ENCODE measurements at places on chromosomes 6 and 20. TPM values are rescaled to one million over a fixed set of nuclear protein-coding genes. Genes with fewer than 3 reads are reported as not detected.

DNA sequence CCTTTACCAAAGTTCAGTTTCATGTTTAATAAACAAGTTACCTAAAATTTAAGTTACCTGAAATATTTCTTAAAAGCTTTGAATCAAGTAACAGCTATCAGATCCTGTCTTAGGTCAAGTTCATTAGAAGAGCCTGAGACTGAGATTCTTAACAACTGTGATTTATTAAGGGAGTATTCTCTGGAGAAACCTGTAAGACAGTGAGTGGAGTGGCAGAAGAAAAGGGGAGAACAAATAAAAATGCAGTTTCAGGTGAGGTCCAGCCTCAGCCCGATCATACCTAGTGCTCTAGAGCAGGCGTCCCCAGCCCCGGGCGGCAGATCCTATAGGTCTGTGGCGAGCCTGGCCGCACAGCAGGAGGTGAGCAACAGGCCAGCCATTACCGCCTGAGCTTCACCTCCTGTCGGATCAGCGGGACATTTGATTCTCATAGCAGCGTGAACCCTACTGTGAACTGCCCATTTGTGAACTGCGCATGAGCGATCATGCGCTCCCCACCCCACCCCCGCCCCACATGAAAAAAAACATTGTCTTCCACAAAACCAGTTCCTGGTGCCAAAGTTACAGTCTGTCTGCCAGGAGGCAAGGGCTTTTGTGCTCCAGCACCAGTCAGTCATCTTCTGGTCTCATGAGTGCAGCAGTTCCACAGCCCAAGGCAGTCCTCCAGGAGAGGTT, 59.2 kb upstream of the ADGRB3 start:
- peak; percentile 13 for DNase-seq

- DNase-seq, result peak; percentile 91
Observed at GRCh38 chr6:150930841-150931240, 65.3 kb downstream of the MTHFD1L start.

- DNase-seq, result no peak
Observed at GRCh38 chr6:157879034-157879872, 56.2 kb downstream of the SNX9 start.

DNA sequence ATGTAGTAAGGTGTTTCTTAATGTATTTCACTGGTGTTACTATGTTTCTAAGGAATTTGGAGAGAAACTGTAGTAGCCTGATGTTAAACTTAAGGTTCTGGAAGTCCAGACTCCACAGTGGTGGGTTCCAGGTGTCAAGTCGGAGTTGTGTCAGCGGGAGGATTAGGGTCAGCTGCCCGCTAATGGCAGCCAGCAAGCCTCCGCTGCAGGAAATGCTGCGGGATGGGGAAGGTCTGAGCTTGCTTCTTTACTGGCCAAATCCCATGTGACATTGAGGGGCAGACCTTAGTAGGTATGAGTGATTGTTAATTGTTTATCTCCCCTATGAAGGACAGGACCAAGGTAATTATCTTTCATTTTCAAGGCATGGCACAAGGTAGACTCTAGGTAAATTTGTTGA, 3.7 kb upstream of the ARID1B start:
- DNase-seq, result no peak

DNA sequence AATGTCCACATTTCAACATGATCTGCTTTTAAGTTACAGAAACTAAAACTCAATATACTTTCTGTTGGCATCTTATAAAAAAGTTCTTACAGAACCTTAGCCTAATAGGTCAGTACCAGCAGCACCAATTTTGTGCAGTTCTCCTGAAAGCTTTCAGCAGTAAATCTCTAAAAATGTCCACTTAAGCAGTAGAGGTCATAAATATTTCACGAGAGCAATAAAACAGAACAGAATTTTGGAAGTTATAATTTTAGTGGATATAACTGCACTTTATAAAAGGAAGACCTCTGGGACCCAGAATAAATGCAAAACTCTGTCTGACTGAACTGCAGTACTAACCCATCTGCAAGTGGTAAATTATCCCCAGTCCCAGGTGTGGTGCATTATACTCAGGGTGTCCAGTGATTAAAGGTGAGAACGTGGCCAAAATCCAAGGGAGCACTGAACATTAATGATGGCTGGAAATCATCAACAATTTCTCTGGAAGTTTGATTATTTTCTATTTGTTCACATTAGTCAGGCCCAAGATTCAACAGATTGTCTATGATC, 172.6 kb upstream of the RSPO3 start:
- DNase-seq, result no peak

DNA sequence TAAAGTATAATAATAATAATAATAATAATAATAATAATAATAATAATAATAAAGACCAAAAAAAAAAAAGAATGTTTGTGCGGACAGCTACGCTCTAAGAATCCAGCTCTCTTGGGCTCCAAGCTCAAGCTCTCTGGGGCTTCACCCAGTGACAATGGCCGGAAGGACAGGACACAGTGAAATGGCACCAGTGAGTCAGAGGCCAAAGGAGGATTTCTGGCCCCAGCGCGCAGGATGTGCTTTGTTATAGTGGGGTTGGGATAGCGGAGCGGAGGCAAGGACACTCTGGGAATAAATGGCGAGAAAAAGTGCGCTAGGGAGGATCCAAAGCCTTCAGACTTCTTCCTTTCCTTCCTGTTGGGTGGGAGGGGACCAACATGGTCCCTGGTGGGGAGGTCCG, 38.2 kb downstream of the HLA-A start:
- no peak for DNase-seq

GRCh38 chr6:57254055-57254717, 32.1 kb upstream of the RAB23 start:
- DNase-seq, result no peak

DNA sequence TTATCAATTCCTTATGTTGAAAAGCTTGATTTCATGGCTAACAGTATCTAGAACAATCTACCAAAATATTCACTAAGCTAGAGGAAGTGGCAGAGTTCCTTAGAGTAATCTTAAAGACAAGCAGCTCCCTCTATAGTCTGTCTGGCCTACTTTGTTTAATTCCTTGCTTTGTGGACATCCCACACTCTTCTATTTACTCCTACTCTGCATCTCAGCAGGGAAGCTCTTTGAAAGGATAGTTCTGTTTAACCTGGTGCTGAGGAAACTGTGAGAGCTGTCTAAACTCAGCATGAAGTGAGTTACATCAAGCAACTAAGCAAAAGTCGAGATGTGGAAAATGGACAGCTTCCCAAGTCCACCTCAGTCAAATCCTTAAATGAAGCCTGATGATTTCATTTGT, 4.3 kb downstream of the REV3L start:
- peak; percentile 69 for DNase-seq

- no peak for DNase-seq
Observed at GRCh38 chr20:10962937-10963336, 289.1 kb upstream of the JAG1 start.

DNA sequence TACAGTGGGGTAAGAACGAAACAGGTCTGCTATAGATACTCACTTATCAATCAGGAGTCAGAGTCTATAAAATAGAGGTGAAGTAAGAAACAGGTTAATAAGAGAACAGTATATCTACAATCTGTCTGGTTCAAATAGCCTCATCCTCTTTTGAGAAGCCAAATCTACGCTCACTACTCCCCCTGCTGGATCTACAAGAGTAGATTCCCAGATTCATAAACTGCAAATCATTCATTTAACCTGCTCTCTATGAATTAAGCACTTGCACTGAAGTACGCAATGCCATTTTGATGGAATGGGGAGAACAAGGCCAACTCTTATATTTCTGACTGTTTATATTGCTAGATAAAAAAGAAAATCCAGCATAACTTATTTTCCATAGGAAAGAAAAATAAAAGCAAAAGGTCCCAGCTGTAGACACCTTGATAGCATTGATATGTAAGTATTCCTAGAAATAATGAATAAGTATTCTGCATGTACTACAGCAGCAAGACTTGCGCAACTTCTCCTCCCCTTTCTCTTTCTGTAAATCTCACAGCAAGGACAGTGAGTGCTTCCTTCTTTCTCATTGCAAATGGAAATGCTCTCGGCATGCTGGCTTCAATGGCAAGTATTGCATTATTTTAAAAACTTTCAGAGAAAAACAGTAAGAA, 92.3 kb downstream of the RFX6 start:
- DNase-seq, result peak; percentile 40

GRCh38 chr6:12047304-12047703, 35.2 kb downstream of the HIVEP1 start:
- DNase-seq, result no peak

- no peak for DNase-seq
Observed at GRCh38 chr20:1945660-1946059, 48.2 kb downstream of the PDYN start.

- peak; percentile 35 for DNase-seq
Observed at GRCh38 chr20:2349801-2350200, 30.9 kb upstream of the TGM6 start.

DNA sequence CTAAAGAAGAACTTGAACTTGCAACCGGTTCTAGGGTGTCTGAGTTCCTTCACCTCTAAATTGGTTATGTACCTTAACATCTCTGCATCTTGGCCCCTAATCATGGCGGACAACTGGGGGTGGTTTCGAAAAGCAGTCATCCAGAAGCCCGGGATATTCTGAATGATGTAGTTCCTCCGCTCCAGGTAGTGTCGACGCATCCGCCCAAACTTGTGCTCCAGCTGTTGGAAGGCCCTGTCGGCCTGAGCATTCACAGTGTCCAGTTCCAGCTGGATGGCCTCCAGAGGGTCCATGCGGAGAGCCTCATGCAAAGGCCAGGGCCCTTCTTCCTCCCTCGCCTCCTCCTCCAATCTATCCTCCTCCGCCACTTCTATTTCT, 887 bp downstream of the TSPYL1 start:
- DNase-seq, result peak; percentile 58

- peak; percentile 42 for DNase-seq
Observed at GRCh38 chr6:4794140-4794707, 18.0 kb downstream of the CDYL start.

- DNase-seq, result peak; percentile 98
Observed at GRCh38 chr6:119147101-119148053, 68.9 kb upstream of the FAM184A start.

- DNase-seq, result no peak
Observed at GRCh38 chr6:4774296-4774695, 1.9 kb upstream of the CDYL start.

DNA sequence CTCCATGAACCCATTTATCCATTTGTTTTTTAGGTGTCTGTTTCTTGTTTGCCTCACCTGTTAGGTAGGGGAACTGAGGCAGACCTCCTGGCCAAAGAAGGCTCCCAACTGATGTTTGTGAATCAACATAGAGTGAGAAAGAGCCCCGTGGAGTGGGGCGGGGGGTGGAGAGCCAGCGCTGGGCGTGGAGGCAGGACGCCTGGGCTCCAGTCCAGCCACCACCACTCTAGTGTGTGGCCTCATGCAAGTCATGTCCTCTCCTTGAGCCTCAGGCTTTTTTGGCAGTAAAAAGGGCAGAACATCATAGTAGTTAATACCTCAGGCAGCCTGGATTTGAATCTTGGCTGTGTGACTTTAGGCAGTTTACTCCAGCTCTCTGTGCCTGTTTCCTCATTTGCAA, 42.2 kb upstream of the SCRT2 start:
- no peak for DNase-seq

GRCh38 chr6:161273274-161273751, 548 bp downstream of the AGPAT4 start:
- peak; percentile 48 for DNase-seq

- no peak for DNase-seq
Observed at GRCh38 chr6:9961646-9962045, 453.2 kb downstream of the TFAP2A start.

DNA sequence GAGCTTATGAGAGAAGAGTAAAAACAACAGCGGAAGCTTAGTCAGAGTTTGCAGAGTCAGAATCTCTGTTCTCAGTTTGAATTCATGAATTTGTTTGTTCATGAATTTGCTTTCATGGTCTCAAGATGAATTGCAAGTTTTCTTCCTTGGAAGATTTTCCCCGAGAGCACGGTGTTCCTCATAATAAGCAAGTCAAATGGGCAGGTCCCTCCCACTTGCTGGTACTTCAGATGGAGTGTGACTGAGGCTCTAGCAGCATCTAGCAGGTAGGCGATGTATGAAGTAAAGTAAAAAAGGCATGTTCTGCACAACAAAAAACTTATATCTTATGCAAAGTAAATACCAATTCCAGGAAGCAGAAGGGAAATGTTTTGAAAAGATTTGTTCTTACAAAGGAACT, 15.5 kb upstream of the MLIP start:
- DNase-seq, result no peak

DNA sequence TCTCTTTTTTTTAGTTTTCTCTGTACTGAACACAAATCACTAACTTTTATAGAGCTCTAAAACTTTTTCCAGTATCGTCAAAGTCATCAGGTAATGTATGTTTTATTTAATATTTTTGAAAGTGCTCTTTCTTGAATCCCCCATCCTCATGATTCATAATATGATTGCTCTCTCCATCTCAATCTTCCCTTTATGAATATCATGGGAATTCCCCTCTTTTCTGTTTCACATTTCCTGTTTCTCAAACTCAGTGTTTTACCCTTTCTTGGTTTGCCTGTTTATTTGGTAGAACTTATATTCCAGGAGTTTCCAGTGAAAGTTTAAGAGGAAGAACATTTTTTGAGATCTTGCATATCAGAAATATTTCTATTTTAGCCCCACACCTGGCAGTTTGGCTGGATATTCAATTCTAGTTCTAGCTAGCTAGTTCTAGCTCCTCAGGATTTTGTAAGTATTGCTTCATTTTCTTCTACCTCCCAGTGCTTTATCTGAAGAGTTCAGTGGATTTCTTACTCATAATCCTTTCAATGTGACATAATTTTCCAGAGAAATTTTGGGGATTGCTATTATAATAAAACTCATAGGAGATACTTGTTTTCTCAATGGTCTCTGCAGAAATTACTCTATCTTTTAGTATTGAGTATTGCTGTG, 6.1 kb upstream of the C6orf58 start:
- no peak for DNase-seq

DNA sequence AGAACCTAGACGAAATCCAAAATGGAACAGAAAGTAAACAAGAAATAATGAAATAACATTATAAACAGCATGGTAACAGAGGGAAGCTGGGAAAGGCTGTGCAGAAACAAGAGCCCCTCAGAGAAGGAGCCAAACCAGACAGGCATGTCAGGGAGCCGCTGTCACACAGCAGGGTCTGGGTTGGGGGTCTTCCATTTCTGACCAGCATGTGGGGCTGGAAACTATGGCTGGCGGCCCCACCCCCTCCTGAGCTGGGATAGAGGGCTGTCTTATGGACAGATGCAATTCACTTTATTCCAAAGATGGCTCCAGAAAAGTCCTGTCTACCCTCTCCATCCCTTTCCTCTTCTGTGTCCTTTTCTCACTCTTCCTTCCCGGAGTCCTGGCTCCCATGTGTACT, 27.3 kb downstream of the C6orf89 start:
- no peak for DNase-seq

The SOBP gene
- total RNA-seq, result 6.3 TPM

The CASS4 gene
- total RNA-seq, result 14.9 TPM

The SCRT2 gene
- not detected for total RNA-seq

The ARFRP1 gene
- 35.0 TPM for total RNA-seq

The RIPOR3 gene
- 4.1 TPM for total RNA-seq

The SLC13A3 gene
- total RNA-seq, result 4.1 TPM

The PRSS35 gene
- 6.8 TPM for total RNA-seq

The SLC4A11 gene
- total RNA-seq, result 0.51 TPM

The ULBP1 gene
- 0.26 TPM for total RNA-seq

The TRIM31 gene
- total RNA-seq, result not detected

The GRM1 gene
- total RNA-seq, result 0.17 TPM

The PNPLA1 gene
- total RNA-seq, result not detected

The RAB23 gene
- total RNA-seq, result 68.0 TPM
